ENCODE measurements at places on chromosomes 7 and 10.

DNA sequence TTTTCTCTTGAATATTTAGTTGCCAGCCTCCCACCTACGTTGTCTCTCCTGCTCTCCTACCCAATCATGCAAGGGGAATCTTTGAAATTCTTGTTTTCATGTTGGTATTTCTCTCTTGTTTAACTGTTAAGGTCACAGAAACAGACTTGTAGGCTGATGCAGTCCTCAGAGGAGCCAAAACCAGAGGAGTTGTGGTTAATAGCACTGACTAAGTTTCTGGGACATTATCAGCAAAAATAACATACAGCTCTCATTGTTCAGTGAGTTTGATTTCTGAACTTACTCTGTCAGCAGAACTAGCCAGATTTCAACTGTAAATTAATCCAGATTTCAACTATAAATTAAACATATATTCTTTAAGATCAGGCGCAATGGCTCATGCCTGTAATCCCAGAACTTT is 11.1 kb upstream of the CUL1 start:
- DNase-seq: no peak
- peaks cover 2% of the 10 kb centered on the region for H3K4me1 ChIP-seq
- H3K27me3 ChIP-seq: peaks cover 5% of the 10 kb centered on the region

- H3K36me3 ChIP-seq: no peaks in the 10 kb centered on the region
- peaks cover 73% of the 10 kb centered on the region for H3K27me3 ChIP-seq
- no peak overlapping the region for H3K4me3 ChIP-seq
- DNase-seq: no peak
These were observed 77.5 kb upstream of the YAE1 start for GRCh38 chr7:39488467-39489393.

DNA sequence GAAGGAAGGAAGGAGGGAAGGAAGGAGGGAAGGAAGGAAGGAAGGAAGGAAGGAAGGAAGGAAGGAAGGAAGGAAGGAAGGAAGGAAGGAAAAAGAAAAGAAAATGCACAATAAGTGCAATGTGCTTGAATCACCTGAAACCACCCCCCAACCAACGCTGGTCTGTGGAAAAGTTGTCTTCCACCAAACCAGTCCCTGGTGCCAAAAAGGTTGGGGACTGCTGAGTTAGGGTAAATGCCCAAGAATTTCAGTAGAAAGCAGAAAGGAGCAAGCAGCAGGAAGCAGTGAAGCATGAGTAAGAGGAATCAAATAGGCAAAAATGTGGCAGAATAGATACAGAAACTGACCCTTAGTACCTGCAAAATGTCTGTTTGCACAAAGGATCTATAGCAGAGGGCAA is 137.2 kb downstream of the JCAD start:
- H3K4me3 ChIP-seq: no peak overlapping the region
- peaks cover 26% of the 10 kb centered on the region for H3K27me3 ChIP-seq
- H3K4me1 ChIP-seq: no peaks in the 10 kb centered on the region

DNA sequence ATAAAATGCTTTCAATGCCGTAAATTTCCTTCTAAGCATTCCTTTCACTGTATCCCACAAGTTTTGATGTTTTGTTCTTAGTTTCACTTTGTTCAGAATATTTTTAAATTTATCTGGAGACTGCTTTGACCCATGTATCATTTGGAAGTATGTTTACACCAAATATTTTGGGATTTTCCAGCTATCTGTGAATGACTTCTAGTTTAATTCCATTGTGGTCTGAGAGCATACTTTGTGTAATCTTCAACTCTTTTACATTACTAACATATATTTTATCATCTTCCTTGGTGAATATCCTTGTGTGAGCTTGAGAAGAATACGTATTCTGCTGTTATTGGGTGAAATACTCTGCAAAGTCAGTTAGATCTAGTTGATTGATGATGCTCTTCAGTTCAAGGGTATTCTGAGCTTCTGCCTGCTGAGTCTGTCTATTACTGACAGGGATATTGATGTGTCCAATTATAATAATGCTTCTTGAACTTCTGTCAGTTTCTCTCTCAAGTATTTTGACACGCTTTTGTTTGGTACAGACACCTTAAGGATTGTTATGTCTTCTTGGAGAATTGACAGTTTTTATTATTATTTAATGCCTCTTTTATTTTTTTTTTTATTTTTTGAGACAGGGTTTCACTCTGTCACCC is 31.6 kb downstream of the MKLN1 start:
- H3K27me3 ChIP-seq: no peaks in the 10 kb centered on the region
- no peaks in the 10 kb centered on the region for H3K36me3 ChIP-seq
- peaks cover 59% of the 10 kb centered on the region for H3K4me1 ChIP-seq
- DNase-seq: no peak

DNA sequence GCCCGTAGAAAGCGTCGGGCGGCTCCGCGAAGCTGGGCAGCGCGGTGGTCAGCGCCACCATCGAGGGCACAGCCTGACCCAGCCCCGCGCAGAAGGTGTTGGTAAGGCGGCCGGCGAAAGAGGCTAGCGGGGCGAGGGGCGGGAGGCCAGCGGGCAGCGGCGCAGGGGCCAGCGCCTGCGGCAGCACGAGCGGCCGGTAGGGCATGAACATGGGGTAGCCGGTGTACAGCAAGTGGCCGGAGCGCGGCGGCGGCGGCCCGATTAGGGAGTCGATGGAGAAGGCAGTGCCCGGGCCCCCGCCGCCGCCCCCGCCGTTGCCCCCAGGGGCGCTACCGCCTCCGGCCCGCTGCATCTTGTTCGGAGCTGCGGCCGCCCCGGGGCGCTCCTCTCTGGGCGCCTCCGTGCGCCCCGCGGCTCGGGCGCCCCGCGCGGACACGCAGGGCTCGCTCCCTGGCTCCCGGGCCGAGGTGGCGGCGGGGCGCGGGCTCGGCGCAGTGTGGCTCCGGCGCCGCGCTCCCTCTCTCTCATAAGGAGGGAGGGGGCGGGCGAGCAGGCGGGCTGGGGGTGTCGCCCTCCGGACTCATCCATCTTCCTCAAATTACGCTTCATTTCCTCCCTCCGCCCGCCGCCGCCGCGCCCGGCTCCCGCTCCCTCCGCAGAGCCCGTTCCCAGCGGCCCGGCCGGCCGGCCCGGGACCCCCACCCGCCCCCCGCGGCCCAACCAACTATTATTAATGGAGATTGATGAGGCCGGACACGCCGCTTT is at the start of gene GBX1:
Gene GBX1 (minus strand): TSS at position 498 of the 765 bp plus-strand sequence. CDS start 146 bp downstream, at position 352.
- H3K4me1 ChIP-seq: peaks cover 16% of the 10 kb centered on the region
- DNase-seq: no peak
- H3K27ac ChIP-seq: peak within 1 kb of the TSS; percentile 9
- peaks cover 7% of the 10 kb centered on the region for H3K36me3 ChIP-seq
- peaks cover 33% of the 10 kb centered on the region for H3K27me3 ChIP-seq
- H3K4me3 ChIP-seq: peak within 1 kb of the TSS; percentile 92

GRCh38 chr7:2516194-2516555 is 3.4 kb upstream of the LFNG start:
- no peak for DNase-seq
- no peak overlapping the region for H3K27ac ChIP-seq
- H3K4me1 ChIP-seq: peaks cover 28% of the 10 kb centered on the region
- no peak overlapping the region for H3K4me3 ChIP-seq
- no peaks in the 10 kb centered on the region for H3K27me3 ChIP-seq

- H3K36me3 ChIP-seq: peaks cover 11% of the 10 kb centered on the region
- DNase-seq: no peak
- peaks cover 16% of the 10 kb centered on the region for H3K4me1 ChIP-seq
- no peak overlapping the region for H3K4me3 ChIP-seq
These were observed 4.3 kb upstream of the ZNF503 start for GRCh38 chr10:75405598-75406461.

GRCh38 chr7:68925241-68925640 is 673.0 kb upstream of the AUTS2 start:
- no peaks in the 10 kb centered on the region for H3K27me3 ChIP-seq
- H3K4me1 ChIP-seq: no peaks in the 10 kb centered on the region
- H3K4me3 ChIP-seq: no peak overlapping the region
- no peaks in the 10 kb centered on the region for H3K36me3 ChIP-seq
- no peak overlapping the region for H3K27ac ChIP-seq

DNA sequence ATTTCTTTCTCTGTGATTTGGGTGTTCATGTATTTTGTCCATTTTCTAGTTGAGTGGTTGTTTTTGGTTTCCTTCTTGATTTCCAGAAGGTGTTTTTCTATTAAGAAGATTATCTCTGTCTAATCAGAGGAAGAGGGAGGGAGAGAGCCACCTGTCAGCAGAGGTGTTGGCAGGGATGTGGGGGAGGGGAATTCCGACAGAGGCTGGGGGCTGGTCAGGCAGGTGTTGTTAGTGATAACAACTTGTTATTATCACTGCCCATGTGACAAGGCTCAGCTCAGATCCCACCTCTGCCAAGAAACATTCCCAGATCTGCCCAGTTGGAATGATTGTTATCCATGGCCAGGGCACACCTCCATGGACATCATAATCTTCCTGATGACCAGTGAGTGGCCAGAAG is 293.4 kb downstream of the GFRA1 start:
- no peaks in the 10 kb centered on the region for H3K36me3 ChIP-seq
- DNase-seq: no peak
- H3K4me1 ChIP-seq: no peaks in the 10 kb centered on the region

DNA sequence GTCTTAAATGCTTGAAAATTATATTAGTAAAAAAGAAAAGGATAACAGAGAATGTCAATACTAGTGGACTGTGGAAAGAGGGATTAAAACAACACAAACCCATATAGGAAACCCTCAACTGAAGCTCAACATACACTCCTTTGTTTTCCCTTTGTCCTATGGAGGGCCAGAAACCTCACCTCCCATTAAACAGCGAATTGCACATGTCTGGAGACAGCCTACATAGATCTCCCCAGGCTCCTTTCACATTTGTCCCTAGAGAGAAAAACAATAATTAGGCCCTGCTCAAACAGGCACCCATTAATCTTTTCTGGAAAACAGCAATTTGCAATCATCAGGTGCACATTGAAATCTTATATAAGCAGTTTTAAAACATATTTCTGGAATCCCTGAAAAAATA is 87.6 kb upstream of the SEMA3D start:
- no peaks in the 10 kb centered on the region for H3K27me3 ChIP-seq
- DNase-seq: no peak
- H3K4me3 ChIP-seq: no peak overlapping the region

GRCh38 chr7:108413782-108414492 is 42.3 kb downstream of the NRCAM start:
- no peaks in the 10 kb centered on the region for H3K36me3 ChIP-seq
- peaks cover 4% of the 10 kb centered on the region for H3K4me1 ChIP-seq
- H3K4me3 ChIP-seq: no peak overlapping the region
- DNase-seq: no peak
- H3K27ac ChIP-seq: no peak overlapping the region

DNA sequence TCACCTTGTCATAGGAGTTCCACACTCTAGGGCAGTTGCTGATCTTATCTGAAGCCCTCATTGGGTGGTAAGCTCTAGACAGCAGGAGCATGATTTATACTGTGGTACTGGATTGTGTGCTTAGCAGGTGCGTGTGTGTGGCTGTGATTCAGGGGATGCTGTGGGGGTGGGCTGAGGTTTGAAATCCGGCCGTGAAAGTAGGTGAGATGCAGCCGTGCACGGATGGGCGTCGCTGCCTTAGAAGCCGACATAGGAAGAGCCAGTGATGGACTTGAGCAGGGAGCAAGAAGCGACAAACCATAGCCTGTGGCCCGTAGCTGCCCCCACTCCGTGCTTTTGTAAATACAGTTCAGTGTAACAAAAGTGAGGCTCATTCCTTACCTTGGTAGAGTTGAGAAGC is 38.2 kb downstream of the PROSER2 start:
- H3K4me3 ChIP-seq: no peak overlapping the region
- H3K36me3 ChIP-seq: peaks cover 3% of the 10 kb centered on the region
- H3K27me3 ChIP-seq: no peaks in the 10 kb centered on the region
- peaks cover 25% of the 10 kb centered on the region for H3K4me1 ChIP-seq
- no peak for DNase-seq

GRCh38 chr10:131446171-131446570 is 134.7 kb upstream of the TCERG1L start:
- no peaks in the 10 kb centered on the region for H3K36me3 ChIP-seq
- H3K27ac ChIP-seq: no peak overlapping the region
- H3K4me1 ChIP-seq: no peaks in the 10 kb centered on the region
- no peak for DNase-seq

DNA sequence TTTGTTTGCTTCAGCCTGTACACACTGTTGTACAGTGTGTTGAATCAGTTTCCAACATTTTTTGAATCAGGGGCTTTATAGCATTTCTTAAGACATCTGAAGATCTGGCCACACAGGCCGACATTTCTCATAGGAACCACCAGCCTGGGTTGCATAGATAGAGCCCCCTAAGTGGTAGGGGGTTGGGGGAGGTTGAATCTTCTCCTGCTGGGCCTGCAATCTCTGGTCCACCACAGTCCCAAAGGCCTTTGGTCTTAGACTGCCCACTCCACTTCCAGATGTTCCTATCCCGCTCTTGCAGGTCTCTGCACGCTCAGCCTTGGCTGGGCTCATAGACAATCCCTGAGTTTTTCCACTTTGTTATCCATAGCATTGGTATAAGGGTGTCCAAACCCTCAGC is 75.4 kb upstream of the HABP2 start:
- no peaks in the 10 kb centered on the region for H3K4me1 ChIP-seq
- no peak overlapping the region for H3K4me3 ChIP-seq
- no peak for DNase-seq

GRCh38 chr10:91409069-91409868 is 875 bp upstream of the HECTD2 start:
- H3K4me3 ChIP-seq: peak overlapping the region; percentile 98
- peaks cover 4% of the 10 kb centered on the region for H3K36me3 ChIP-seq
- DNase-seq: peak; percentile 9
- peaks cover 9% of the 10 kb centered on the region for H3K4me1 ChIP-seq
- H3K27ac ChIP-seq: peak overlapping the region; percentile 97

- H3K36me3 ChIP-seq: no peaks in the 10 kb centered on the region
- no peak overlapping the region for H3K27ac ChIP-seq
- peaks cover 14% of the 10 kb centered on the region for H3K27me3 ChIP-seq
- H3K4me1 ChIP-seq: no peaks in the 10 kb centered on the region
- DNase-seq: no peak
These were observed 23.1 kb upstream of the STEAP4 start for GRCh38 chr7:88329532-88330463.

GRCh38 chr7:873367-874002 is 2.9 kb upstream of the GET4 start:
- peaks cover 11% of the 10 kb centered on the region for H3K4me1 ChIP-seq
- peaks cover 2% of the 10 kb centered on the region for H3K36me3 ChIP-seq
- H3K4me3 ChIP-seq: no peak overlapping the region
- no peaks in the 10 kb centered on the region for H3K27me3 ChIP-seq

GRCh38 chr10:22849077-22849805 is 78.6 kb upstream of the ARMC3 start:
- peaks cover 20% of the 10 kb centered on the region for H3K27me3 ChIP-seq
- H3K36me3 ChIP-seq: peaks cover 2% of the 10 kb centered on the region
- DNase-seq: no peak
- peaks cover 13% of the 10 kb centered on the region for H3K4me1 ChIP-seq

DNA sequence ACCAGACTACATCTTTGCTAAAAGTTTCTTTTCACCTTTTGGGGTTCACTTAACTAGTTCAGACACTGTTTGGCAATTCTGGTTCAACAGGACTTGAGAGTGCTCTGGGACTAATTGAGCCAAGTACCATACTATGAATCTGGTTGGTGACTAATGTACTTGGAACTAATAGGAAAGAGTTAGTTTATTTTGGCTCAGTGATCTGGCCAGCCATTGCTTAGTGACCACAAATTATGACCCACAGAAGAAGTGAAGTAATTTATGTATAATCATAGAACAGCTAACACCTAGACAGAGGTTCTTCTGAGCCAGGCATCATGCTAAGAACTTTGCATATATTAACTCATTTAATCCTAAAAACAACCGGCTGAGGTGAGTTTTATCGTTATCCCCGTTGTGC is 126.5 kb upstream of the JCAD start:
- no peak overlapping the region for H3K4me3 ChIP-seq
- no peaks in the 10 kb centered on the region for H3K4me1 ChIP-seq
- H3K27me3 ChIP-seq: peaks cover 43% of the 10 kb centered on the region
- no peaks in the 10 kb centered on the region for H3K36me3 ChIP-seq
- no peak overlapping the region for H3K27ac ChIP-seq

- no peak for DNase-seq
- H3K27ac ChIP-seq: no peak overlapping the region
- H3K27me3 ChIP-seq: no peaks in the 10 kb centered on the region
- H3K4me3 ChIP-seq: no peak overlapping the region
- H3K36me3 ChIP-seq: no peaks in the 10 kb centered on the region
These were observed 249.6 kb downstream of the PLXDC2 start for GRCh38 chr10:20065814-20066213.

Data from T-helper 17 cell (primary cell).